ENCODE measurements at places on chromosomes 7 and 10. TPM values are rescaled to one million over a fixed set of nuclear protein-coding genes. Genes with fewer than 3 reads are reported as not detected.

Gene HMX3
- 0.55 TPM for total RNA-seq

Gene WIPF3
- 110 TPM for total RNA-seq

Gene LBX1
- total RNA-seq, result not detected

Gene ELOVL3
- 2.8 TPM for total RNA-seq

Gene GJD4
- not detected for total RNA-seq

Gene PON1
- total RNA-seq, result 1.2 TPM

DNA sequence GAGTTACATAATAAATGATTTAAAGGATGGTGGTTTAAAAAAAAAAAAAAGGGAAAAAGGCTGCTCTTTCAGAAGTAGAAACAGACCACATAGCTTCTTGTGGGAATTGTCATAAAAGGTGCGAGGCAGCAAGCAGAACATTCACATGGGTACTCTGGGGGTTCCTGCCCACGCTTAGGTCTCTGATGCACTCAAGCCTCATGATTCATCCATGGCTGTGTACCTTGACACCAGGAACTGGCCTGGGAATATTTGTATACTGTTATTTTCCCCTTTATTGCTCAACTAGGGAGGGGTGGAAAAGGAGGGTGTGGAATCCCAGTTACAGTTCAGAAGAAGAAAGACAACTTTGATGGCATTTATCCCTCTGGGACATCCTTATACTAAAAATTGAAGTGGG, 4.0 kb downstream of the PON2 start:
- H3K36me3 ChIP-seq, result no peaks in the 10 kb centered on the region
- no peak overlapping the region for H3K27ac ChIP-seq
- no peak overlapping the region for H3K4me3 ChIP-seq

GRCh38 chr10:5711642-5712041, 27.0 kb downstream of the TASOR2 start:
- no peak for DNase-seq
- H3K4me1 ChIP-seq, result peaks cover 8% of the 10 kb centered on the region
- H3K4me3 ChIP-seq, result no peak overlapping the region
- no peaks in the 10 kb centered on the region for H3K36me3 ChIP-seq
- H3K27ac ChIP-seq, result no peak overlapping the region
- H3K27me3 ChIP-seq, result no peaks in the 10 kb centered on the region

- no peaks in the 10 kb centered on the region for H3K27me3 ChIP-seq
- peaks cover 48% of the 10 kb centered on the region for H3K4me1 ChIP-seq
- H3K27ac ChIP-seq, result no peak overlapping the region
- no peak overlapping the region for H3K4me3 ChIP-seq
- no peak for DNase-seq
- no peaks in the 10 kb centered on the region for H3K36me3 ChIP-seq
These were observed 2.5 kb downstream of the LFNG start for GRCh38 chr7:2521952-2522591.

Measured in testis (tissue), 5 donors.